Kidney capillary endothelial cell (primary cell): ENCODE measurements at places on chromosomes 5 and 9.

- no peak for DNase-seq
These were observed 17.2 kb upstream of the HK3 start for GRCh38 chr5:176916337-176916736.

DNA sequence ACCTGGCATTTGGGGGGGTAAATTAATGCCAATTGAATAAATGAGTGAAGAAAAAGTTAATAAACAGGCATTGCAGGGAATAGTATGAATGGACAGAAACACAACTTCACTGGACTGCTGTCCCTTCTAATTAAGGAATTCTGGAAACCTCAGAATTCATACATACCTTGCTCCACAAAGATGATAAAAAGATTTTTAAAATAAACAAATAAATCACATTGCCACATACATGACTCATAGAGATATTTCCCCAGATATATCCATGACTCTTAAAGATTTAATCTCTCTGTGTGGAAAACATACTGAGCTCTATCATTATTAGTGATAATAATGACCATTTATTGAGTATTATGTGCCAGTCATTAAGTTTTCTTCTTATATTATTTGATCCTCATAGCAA, 469.0 kb upstream of the MEF2C start:
- no peak for DNase-seq

DNA sequence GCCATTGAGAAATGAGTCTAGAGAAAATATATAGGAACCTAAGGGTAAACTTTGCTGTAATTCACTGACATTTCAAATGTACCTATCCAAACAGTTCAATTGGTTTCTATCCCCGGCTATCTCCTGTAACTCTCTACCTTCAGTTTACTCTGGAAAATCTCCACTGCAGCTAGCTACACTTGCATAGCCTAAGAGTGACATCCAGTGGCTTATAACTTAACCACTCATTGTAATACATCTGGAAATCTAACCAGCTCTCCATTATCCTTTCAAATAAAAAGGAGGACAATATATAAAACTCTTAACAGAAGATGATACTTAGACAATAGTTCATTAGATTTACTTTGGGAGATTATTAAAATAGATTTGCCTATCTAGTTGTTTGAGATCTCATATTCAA, 35.3 kb upstream of the SPDL1 start:
- DNase-seq, result peak; percentile 4

DNA sequence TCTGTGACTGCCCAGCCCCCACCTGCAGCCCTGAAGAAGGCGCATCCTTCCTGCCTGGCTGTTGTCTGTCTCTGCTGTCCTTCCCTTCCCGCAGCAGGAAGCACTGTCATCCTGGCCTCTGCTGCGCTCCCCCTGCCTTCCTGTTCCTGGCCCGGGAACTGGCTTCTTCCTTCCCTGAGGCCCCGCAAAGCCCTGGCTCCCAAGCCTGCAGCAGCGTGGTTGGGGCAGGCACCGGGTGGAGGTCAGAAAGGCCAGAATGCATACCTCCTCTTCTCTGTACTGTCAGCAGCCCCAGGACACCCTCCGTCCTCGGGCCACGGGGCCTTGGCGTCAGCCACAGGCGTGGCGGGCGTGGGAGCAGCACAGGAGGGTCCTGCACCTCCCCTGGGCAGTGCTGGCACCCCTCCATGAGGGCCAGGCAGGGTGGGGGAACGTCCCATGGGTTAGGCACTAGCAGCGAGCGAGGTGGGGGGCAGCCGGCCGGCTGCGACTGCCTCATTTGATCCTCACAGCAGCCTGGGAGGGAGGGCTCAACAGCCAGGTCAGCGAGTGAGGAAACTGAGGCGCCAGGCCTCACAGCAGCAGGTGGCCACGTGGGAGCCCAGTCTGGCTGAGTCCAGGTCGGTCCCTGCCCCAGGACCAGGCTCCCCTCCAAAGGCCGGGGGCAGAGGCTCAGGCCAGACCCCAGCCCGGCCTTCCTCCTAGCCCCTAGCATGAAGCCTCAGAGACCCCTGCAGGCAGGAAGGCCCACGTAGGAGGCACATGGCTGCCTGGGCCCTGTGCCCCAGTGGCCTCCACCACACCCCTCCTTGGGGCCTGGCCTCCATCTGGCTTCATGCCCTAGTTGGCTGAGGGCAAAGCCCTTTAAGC, 9.4 kb downstream of the FLT4 start:
- peak; percentile 46 for DNase-seq

- peak; percentile 62 for DNase-seq
These were observed 20.3 kb downstream of the PTPA start for GRCh38 chr9:129131300-129132145.

DNA sequence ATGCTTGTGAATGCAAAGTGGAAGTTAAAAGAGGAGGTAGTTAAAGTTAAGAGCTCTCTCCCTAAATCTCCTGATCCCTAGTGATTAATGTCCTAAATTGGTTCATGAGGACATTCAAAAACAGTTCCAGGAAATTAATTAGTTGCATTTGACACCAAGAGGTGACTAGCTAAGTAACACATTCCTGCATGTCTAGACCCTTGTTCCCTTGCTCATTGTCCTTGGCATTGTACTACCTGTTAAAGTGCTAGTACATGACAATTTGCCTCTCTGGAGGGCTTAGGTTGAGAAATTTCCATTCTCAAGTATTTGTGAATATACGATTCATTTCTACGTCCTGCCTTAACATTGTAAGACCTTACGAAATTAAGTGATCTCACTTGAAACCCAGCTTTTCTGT, 278.6 kb upstream of the CDH10 start:
- DNase-seq, result no peak

GRCh38 chr9:112366591-112366990, 13.3 kb upstream of the HSDL2 start:
- no peak for DNase-seq

GRCh38 chr5:51414516-51414915, 31.3 kb downstream of the ISL1 start:
- no peak for DNase-seq

GRCh38 chr5:176679365-176680225, 32.3 kb downstream of the TSPAN17 start:
- DNase-seq, result no peak

DNA sequence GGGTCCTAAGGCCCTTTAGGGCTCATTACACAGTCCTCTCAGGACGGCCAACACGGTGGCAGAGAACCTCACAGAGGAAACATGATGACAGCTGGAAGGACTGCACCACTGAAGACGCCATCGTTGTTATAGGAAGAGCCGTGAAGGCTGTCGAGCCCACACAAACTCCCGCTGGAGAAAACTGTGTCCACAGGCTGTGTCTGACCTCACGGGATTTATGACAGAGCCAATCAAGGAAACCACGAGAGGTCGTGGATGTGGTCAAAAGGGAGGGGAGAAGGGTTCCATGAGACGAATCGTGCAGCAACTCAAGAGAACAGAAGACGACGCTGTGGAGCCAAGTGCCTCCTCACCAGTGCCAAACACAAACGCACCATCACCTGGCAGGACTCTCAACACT, 12.2 kb downstream of the QSOX2 start:
- no peak for DNase-seq

GRCh38 chr5:93595420-93596147, 12.6 kb downstream of the NR2F1 start:
- no peak for DNase-seq

- DNase-seq, result no peak
These were observed 102.2 kb downstream of the KLF4 start for GRCh38 chr9:107387409-107387808.

- peak; percentile 48 for DNase-seq
These were observed 246.5 kb downstream of the PTPRD start for GRCh38 chr9:10366171-10366779.

DNA sequence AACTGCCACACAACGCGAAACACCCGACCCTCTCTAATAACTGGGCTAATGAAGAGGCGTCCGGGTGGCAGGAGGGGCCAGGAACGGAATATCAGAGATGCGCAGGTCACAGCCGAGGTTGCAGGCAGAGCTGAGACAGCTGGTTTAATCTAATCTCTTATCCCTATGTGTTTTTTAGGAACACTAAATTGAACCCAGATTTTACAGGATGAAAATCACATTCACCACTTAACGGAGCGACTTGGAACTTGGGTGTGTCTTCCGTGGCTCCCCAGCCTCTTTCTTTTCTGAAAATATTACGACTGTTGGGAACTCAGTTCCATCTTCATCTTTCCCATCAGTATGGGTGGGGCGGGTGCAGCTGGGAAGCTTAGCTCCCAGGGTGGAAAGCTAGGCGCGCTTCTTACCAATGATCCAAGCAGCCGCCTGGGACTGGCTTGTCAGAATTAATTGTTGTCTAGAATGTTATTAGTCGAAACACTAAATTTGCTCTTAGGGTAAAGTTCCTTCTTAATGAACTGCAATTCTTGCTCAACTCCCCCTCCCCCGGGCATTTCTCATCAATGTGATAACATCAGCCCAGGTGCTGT, 92.5 kb downstream of the IRX2 start:
- DNase-seq, result no peak

- DNase-seq, result no peak
These were observed 209.2 kb upstream of the KLF4 start for GRCh38 chr9:107698779-107699178.

GRCh38 chr5:143536364-143536763, 132.9 kb upstream of the NR3C1 start:
- DNase-seq, result no peak

GRCh38 chr5:139276426-139276825, 17.1 kb upstream of the MATR3 start:
- DNase-seq, result no peak
